ENCODE measurements at places on chromosomes 3 and 15. TPM values are rescaled to one million over a fixed set of nuclear protein-coding genes. Genes with fewer than 3 reads are reported as not detected.

The ANKDD1A gene
- total RNA-seq: 1.7 TPM

The CTDSPL gene
- total RNA-seq: 21.9 TPM

The HCLS1 gene
- 3.7 TPM for total RNA-seq

The HYPK gene
- 15.9 TPM for total RNA-seq

The P2RY1 gene
- 0.18 TPM for total RNA-seq

The CPA3 gene
- total RNA-seq: 0.29 TPM

The SI gene
- total RNA-seq: not detected

The ITIH1 gene
- total RNA-seq: not detected

The BDH1 gene
- 3.9 TPM for total RNA-seq

The PLSCR4 gene
- 22.5 TPM for total RNA-seq

The USP8 gene
- total RNA-seq: 40.4 TPM

The ENTPD3 gene
- not detected for total RNA-seq

The ZNF385D gene
- 6.6 TPM for total RNA-seq

The TUSC7 gene
- total RNA-seq: not detected

The CCDC39 gene
- not detected for total RNA-seq

All from myometrial cell (primary cell).